ENCODE measurements at places on chromosomes 2 and 18.

GRCh38 chr18:76376668-76377358 is 118.2 kb downstream of the ZNF516 start:
- DNase-seq, result peak; percentile 69

DNA sequence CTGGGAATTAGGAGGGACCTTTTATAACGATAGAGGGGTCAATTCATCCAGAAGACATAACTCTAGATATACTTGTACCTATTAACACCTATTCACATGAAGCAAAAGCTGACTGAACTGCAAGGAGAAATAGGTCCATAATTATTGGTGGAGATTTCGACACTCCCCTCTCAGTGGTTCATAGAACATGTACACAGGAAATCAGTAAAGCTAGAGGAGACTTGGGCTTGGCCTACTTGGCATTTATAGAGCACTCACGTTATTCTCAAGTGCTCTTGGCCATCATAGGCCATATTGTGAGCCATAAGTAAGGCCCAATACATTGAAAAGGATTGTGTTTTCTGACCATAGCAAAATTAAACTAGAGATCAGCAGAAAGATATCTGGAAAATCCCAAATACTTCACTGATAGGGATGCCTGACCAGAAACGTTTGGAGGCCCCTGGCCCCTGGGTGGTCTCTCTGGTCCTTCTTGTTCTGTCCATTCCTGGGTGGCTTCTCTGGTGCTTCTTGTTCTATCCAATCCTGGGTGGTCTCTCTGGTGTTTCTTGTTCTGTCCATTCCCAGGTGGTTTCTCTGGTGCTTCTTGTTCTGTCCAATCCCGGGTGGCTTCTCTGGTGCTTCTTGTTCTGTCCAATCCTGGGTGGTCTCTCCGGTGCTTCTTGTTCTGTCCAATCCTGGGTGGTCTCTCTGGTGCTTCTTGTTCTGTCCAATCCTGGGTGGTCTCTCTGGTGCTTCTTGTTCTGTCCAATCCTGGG is 49.0 kb downstream of the SNED1 start:
- no peak for DNase-seq

DNA sequence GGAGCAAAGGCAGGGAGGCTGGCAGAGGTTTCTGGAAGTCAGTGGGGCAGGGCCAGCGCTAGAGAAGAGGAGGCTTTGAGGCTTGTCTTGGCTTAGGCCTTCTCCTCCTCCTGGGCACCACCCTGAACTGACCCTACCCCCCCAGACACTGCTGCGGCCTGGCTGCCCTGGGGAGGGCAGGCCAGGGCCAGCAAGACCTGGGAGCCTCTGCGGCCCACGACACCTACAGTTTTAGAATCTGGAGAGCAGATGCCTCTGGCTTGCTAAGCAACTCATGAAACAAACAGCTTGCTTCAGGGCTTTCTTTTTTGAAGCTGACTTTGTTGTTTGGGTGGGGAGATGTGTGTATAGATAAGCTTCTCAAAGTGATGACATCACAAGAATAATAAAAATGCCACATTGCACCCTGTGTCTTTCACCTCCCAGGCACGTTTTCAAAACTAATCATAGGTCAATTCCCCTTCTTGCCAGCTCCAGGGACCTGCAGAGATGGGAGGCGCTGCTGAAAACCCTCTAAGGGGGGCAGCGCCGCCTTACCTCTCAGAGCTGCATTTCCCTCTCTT is 46.2 kb upstream of the SMAD7 start:
- DNase-seq, result no peak

DNA sequence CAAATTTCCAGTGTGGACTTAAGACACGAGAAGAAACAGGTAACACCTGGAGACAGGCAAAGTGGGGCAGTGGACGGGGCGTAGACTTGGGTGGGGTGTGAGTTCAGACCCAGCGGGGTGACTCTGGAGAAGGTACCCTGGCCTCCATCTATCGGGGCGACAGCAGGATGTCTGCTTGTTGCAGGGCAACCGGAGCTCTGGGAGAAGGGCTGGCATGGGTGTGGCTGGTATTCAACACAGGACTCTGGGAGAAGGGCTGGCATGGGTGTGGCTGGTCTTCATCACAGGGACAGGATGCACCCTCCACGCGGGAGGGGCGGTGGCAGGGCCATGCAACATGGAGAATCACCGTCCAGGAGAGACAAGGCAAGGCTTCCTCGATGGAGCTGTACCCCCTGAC is 198.5 kb downstream of the HDAC4 start:
- DNase-seq, result no peak

GRCh38 chr2:1606421-1607235 is 137.7 kb downstream of the PXDN start:
- DNase-seq, result peak; percentile 56

- no peak for DNase-seq
Measured at GRCh38 chr2:11366326-11366741, 21.9 kb upstream of the ROCK2 start.

GRCh38 chr2:239380831-239381708 is 19.8 kb downstream of the HDAC4 start:
- peak; percentile 88 for DNase-seq

- DNase-seq, result no peak
Measured at GRCh38 chr2:21837168-21837960, 713.6 kb downstream of the TDRD15 start.
